CD8-positive, alpha-beta memory T cell (primary cell): ENCODE measurements at places on chromosomes 11 and 22. TPM values are rescaled to one million over a fixed set of nuclear protein-coding genes. Genes with fewer than 3 reads are reported as not detected.

The TCN2 gene
- 0.11 TPM for total RNA-seq

The FOLR3 gene
- total RNA-seq = not detected

The SIK2 gene
- total RNA-seq = 8.8 TPM

The VPS37C gene
- total RNA-seq = 10.3 TPM

The KRTAP5-1 gene
- not detected for total RNA-seq

The NCF4 gene
- 6.8 TPM for total RNA-seq
